Astrocyte (in vitro differentiated cells and primary cell): ENCODE measurements at places on chromosomes 7 and 10. TPM values are rescaled to one million over a fixed set of nuclear protein-coding genes. Genes with fewer than 3 reads are reported as not detected.
A peak's percentile ranks its signal among the peaks of the same experiment; 100 is the strongest.

The EVX1 gene
- total RNA-seq: not detected in 2 replicates

The IDI2 gene
- not detected in 2 replicates for total RNA-seq

DNA sequence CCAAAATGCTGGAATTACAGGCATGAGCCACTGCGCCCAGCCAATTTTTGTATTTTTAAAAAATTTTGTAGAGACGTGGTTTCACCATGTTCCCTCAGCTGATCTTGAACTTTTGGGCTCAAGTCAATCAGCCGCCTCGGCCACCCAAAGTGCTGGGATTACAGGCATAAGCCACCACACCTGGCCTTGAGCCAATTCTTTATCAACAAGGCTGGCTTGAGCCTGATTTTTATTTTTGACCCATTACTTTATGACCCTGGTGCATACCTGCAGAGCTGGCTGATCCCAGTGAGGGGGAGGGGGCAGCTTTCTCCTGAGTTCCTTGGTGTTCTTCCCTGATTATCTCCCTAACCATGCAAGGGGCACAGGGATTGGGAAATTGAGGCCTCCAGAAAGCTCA, 15.8 kb upstream of the CPA1 start:
- no peak for DNase-seq

The ANKRD2 gene
- total RNA-seq: 0.22 and 0.36 TPM in 2 replicates

The CPA1 gene
- total RNA-seq: not detected in 2 replicates

DNA sequence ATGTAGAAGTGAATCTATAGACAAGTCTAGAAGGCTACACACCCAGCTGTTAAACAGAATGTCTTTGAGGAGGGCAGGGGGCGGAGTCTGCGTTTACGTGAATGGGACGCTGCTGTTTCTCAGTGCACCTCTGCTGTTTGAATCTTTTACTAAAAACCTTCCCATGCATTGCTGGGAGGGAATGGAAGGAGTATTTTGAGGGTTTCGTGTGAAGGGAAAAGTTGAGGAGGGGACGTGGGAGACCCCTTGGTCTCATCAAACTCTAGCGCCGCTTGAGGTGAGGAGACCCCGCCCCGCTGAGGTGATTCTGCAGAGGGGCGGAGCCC, 492 bp upstream of the VCL start:
- no peak for DNase-seq

The TAS2R41 gene
- not detected in 2 replicates for total RNA-seq

DNA sequence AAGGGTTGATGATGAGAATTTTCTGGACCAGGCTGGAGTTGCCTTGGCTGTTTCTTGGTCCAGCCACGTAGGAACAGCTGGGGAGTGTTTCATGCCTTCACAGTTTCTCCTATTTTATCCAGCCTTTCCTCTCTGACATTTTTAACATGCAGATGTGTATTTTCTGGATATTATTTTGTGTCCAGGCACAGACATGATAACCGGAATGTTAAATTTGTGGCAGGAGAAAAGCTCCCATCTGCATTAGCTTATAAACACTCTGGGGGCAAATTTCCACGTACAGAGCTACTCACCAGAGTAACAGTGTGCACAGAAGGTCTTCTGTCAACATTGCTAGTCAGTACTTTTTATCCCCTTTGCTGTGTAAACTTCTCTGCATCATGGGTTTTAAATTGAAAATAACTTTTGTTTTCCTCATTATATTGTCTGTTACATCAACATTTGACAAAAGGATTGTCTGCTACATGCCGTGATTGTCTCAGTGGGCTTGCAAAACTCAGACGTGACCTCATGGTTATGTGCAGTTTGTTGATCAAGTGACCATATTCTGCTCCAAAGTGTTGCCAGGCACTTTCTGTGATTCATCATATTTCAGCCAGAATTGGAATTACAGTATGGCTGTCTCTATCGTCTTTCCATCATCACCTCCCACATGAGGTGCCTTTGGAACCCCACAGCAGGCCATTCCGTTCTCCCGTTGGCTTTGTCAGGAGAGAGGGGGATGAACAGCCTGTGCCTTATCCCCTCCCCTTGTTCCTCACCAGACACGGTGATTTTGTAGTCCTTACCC, 41.4 kb downstream of the INSYN2A start:
- DNase-seq: no peak

- DNase-seq: no peak
Observed at GRCh38 chr10:13414855-13415254, 66.8 kb upstream of the SEPHS1 start.

GRCh38 chr7:5143935-5144903, 45.8 kb upstream of the WIPI2 start:
- peak; percentile 18 for DNase-seq

GRCh38 chr7:69243016-69243415, 355.3 kb upstream of the AUTS2 start:
- DNase-seq: no peak

- no peak for DNase-seq
Observed at GRCh38 chr7:139726485-139726869, 51.3 kb downstream of the HIPK2 start.

DNA sequence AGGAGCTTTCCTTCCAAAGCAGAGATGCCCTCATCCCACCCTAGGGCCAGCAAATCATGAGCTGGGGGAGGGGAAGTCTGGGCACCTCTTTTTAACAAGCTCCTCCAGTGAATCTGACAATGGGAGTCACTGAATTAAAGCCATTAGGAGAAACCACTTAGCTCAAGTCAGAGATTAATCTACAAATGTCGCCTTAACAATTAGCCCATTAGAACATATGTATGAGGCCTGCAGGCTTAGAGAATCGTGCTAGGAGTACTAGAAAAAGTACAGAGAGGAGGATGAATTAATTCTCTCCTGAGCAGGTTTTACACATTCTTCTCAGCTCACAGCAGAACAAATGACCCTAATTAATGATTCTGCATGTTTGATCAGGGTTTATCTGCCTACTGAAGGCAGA, 381.3 kb downstream of the KCNMA1 start:
- DNase-seq: no peak

The CALN1 gene
- not detected in 2 replicates for total RNA-seq

DNA sequence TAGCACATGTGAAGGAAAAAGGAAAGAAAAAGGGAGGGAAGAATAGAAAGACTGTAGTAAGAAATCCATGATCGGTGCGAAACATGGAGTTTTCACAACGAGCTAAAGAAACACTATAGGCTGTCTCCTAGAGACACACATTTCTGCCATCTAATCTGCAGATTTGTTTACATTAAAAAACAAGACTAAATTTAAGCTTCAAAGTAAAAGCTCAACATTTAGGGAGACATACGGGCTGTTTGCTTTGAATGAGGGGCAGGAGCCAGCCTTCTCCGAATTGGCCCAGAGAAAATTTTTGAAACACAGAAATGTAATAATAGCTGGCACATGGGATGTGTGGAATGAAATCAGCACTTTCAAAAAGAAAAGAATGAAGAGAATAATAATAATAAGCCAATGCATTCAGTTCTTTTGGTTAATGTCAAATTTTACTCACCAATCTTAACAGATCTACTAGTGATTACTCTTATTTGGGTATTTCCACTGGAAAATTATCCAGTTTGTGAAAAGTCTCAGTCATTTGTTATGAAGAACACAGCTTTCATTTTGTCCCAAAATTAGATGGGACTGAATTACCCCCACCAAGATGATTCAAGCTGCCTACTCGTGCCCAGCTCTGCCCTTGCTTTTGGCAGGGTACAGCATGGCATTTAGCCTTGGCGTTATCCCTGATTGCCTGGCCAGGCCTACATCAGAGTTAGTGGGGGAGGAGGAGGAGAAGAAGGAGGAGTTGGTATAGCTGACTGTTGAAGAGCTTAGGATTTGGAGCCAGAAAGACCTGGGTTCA, 47.1 kb downstream of the MTURN start:
- DNase-seq: no peak

DNA sequence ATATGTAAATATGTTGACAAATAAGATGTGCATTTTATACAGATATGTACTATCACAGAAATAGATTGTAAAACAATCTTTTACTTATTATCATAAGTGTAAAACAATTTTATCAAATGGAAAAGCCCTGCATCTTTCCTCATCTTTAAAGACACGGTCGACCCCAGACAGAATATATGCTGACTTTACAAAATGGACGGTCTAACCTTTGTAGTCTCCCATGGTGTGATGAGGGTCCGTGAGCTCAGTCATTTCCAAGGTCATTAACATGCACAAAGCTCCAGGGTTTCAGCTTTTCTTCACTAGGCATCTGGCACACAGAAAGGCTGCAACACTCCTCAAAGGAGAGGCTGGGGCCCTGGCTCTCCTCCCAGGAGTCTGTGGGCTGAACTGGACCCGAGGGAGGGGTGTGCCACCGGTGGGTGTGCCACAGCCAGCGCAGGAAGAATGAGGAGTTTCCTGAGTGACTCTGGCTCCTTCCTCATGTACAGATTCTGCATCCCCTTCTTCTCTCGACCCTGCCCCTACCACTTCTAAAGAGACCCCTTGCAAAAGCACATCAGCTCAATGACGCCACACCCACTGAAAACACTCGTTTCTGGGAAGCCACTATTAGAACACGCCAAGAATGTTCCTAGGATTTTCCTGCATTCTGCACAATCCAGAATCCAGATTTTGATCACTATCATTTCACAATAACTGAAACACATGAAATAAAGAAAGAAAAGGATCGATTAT, 26.2 kb upstream of the ABLIM1 start:
- DNase-seq: peak; percentile 70

DNA sequence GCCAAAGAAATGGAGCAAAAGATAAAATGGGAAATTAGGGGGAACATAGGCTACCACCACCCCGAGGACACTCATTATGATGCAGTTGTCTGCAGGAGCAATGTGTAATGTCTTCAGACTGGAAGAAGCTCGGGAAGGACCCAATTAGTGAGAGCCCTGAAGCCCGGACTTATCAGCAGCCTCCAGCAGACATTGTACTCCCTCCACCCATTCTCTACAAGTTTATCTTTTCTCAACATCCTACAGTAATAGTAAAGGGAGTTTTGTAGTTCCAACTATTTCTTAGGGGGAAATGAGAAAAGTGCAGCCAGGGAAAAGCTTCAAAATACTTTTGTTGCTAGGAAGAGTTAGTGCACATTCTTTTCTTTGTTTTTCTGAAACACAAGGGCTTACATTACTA, 657.3 kb upstream of the COBL start:
- DNase-seq: no peak

- DNase-seq: no peak
Observed at GRCh38 chr10:3415878-3416605, 243.5 kb upstream of the PITRM1 start.

GRCh38 chr10:110764378-110764777, 107.3 kb upstream of the PDCD4 start:
- DNase-seq: no peak

DNA sequence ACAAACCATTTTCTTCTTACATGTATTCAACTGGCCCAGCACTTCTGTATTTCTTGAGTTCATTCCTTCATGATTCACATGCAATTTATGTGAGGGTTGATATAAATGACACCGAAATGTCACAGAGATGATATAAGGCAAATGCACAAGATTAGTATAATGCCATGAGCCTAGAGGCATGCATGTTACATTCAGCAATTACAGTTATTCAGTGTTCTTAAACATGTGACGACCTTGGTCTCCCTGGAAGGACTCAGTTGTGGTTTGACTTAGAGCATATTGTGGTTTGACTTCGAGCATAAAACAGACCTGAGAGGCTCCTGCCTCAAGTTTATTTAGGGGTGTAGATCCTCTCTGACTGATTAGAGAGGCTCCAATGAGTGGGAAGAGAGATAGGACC, 752.1 kb upstream of the POM121L12 start:
- DNase-seq: no peak

GRCh38 chr7:42074076-42074475, 162.9 kb downstream of the GLI3 start:
- DNase-seq: no peak

DNA sequence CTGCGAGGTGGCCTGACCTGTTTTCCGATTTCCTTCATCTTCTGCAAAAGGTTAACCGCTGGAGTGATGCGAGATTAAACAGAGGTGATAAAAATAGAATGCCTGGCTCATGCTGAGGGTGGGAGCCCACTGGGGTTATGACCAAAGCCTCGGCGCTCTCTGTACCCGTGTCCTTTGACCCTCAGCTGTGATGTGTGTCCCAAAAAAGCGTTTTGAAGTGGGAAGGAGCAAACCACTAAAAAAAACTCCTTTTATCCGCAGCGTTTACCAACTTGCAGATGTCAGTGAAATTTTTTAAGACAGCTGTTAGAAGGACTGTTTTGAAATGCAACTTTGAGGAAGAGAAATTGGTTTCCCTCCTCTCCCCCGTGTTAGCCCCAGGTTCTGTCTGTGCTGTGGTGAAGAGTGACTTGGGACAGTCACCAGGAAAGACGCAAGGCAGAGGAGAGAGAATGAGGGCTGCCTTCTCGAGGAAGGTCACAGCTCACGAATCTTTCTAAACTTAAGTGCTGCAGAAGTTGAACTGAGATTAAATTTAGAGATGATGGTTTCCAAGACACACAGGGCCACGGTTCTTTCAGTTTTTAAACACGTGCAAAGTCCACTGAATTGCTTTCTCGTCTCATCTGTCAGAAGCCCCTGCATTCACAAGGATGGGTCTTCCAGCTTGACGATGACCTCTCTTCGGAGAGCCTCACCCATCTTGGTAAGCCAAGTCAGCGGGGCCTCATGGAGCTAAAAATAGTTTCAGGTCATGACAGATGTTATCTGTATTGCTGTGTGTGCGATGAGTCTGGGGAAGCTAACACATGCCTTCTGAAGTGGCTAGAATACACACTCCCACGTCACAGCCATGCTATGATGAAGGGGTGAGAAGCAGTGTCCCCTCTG, 27.6 kb downstream of the AMZ1 start:
- DNase-seq: no peak

The MRPS17 gene
- total RNA-seq: 13.8 and 15.7 TPM in 2 replicates

DNA sequence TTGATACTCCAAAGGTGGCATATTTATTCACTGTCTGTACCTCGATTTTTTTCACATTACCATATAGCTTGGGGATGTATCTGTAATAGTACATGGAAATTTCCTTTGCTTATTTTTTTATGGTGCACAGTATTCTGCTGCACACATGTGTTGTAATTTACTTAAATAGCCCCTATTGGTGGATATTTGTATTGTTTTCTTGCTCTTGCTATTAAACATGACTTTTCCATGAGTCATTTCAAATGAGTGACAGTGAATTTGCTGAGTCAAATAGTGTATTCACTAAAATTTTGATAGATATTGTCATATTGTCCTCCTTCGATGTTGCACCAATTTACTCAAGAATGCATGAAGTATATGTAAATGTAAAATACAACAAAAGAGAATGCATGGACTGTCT, 122.7 kb upstream of the STEAP4 start:
- no peak for DNase-seq

GRCh38 chr7:143811-144453, 48.4 kb upstream of the FAM20C start:
- DNase-seq: no peak

DNA sequence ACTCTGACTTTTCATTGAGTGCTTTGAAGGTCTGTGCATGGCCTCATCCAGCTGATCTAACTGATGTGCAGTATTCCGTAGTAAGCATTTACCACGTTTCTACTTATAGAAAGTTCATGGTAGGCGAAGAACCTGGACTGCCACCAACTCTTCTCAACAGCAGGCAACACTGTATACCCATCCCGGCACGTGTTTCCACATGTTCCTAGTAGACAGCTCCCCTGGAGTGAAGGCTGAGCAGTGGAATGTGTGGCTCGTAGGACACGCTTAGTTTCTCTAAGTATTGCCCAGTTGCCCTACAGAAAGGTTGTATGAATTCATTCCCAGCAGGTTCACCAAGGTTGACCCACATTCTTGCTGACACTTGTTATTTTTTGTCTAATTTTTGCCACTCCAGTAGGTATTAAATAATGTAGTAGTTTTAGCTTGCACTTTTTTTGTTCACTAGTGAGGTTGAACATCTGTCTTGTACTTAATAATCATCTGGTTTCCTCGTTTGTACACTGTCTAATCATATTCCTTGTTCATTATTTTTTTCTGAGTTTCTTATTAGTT, 15.2 kb downstream of the PROSER2 start:
- no peak for DNase-seq

GRCh38 chr7:88243345-88243909, 23.6 kb upstream of the SRI start:
- peak; percentile 42 for DNase-seq

The FXYD4 gene
- not detected in 2 replicates for total RNA-seq
